ENCODE measurements at places on chromosomes 1 and 21.

GRCh38 chr1:108557296-108557695 is 2.6 kb upstream of the EEIG2 start:
- no peak for DNase-seq

DNA sequence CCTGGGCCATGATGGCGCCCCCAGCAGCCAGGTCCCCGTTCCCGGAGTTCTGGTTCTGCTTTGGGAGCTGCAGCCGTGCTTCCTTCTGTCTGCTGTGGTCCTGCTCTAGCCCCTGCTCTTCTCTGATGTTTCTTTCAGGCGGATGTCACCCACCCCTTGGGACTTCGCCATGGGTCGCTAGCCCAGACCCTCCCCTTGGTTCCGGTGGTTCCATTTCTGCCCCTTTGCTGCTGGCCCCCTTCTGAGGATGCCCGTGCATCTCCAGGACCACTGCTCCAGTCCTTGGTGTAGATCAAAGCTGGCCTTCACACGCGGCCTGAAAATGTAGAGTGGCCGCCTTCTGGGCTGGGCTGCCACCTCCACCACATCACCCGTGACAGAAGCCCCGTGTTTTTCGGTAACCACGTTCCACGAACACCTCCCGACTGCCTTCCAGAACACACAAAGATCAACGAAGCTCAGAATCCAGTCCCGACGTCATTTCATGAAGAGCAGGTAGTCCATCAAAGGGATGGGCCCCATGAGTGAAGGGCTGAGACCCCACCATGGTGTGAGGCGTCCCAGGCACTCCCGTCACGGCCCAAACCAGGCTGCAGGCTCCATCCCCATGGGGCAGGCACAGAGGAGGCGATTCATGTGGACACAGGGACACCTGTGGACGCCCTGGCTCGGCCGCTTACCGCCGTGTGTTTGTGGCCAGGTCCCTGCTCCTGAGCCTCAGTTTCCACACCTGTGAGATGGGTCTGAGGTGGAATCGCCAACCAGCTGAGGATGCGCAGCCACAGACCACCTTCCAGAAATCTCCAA is 24.4 kb downstream of the KRTAP10-1 start:
- no peak for DNase-seq

DNA sequence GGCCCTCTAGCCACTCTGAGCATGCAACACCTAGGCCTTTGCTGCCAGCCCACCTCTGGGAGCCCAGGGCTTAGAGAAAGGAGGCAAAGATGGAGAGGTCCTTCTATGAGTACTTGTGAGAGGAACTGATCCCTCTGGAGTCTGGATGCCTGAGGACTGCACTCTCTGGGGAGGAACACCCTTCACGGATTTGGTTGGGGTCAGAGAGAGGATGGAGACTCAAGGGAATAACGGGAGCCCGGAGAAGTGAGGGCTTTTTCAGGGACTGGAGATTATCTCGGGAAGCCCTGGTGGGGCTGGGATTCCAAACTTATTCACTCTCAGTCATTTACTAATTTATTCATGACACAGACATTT is 413 bp upstream of the C1orf232 start:
- DNase-seq = no peak

- no peak for DNase-seq
Observed at GRCh38 chr21:38897532-38898421, 92.0 kb downstream of the ETS2 start.

- no peak for DNase-seq
Observed at GRCh38 chr21:41593760-41594138, 85.8 kb upstream of the TMPRSS2 start.

- no peak for DNase-seq
Observed at GRCh38 chr1:174405219-174405618, 42.5 kb upstream of the GPR52 start.

GRCh38 chr1:41618066-41618825 is 133.8 kb upstream of the EDN2 start:
- DNase-seq = no peak

GRCh38 chr1:20220036-20220435 is 33.7 kb upstream of the PLA2G2C start:
- no peak for DNase-seq

GRCh38 chr1:222382171-222382570 is 165.7 kb downstream of the HHIPL2 start:
- no peak for DNase-seq

DNA sequence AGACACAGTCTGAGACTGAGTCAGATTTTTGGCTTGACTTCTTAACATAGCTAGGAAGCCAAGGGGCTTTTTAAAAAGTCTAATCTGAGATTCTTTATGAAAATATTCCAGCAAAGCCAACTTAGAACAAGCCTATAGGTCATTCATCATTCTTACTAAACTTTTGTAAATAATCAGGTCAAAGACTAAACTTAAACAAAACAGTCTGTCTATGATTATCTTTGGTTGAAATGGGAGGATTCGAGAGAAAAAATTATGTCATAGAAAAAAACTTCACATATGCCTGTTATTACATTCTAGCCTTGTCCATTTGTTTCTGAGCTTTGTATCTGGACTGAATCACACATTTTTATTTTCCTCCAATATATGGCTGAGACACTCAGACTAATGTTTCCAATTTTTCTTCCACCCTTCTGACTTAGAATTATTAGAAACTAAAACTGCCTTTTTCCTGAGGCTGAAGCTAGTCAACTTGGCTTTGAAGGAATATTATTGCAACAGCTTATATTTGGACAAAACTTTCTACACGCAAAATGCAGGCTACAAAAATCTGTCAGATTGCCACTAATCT is 83.3 kb downstream of the ETS2 start:
- DNase-seq = no peak

DNA sequence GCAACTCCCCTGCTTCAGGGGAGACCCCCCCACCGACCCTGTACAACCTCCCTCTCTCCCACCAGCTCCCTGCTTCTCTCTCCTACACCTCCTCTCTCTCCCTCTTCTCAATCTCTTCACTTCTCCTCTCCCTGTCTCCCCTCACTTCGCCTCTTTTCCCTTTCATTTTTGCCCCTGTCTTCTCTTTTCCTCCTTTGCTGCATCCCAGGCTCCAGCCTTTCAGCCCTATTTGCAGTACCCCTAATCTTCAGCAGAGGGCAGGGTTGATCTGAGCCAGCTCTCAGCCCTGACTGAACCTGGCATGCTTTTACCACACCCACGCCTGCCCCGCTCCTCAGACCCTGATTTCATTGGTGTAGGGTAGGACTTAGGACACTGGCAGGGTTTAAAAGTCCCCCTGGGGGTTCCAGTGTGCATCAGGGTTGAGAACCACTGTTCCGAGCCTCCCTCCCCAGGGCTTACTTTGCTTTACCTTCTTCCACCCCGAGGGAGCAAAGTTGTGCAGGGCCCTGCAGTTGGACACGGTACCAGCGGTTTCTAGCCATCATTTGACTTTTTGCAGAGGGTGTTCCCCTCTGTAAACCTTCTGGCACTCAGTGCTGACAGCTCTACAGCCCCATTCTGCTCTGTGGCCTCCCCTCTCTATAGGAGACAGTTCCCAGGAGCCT is 67.3 kb upstream of the CNTN2 start:
- peak; percentile 24 for DNase-seq

DNA sequence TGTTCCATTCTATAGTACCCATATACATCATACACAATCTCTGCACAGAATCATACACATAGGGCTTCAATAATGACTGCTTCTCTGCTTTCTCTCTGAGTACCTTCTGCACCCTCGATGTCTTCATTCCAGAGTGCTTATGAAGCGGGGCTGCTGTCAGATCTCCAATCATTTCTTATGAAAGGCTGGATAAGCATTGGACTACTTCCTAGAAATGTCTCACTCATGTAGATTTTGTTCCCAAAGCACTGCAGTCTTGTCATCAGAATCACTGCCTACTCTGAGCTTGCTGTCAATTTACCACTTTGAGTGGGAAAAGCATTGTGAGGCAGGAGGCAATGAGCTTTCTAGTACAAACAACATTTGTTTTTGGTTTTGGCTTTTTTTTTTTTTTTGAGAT is 179.0 kb downstream of the SLC35F3 start:
- no peak for DNase-seq

GRCh38 chr1:212346601-212347000 is 61.4 kb downstream of the PPP2R5A start:
- no peak for DNase-seq

DNA sequence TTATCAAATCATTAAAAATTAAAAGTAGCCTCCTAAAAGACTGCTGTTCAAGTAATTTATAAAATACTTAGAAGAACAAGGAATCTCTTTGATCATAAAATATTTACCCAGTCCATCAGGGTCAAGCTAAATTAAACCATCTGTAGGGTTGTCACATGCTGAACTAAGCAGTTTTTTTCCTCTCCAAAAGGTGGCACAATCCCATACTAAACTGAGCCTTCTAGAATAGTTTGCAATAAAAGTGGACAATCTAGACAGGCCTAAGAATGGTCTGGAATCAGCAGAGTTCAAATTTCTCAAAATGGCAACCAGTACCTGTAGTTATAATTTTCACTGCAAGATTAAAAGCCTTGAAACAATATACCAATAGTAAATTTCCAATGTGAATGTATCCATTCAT is 194.8 kb downstream of the EIF4G3 start:
- DNase-seq = no peak

GRCh38 chr21:29077651-29078090 is 4.2 kb upstream of the CCT8 start:
- no peak for DNase-seq

DNA sequence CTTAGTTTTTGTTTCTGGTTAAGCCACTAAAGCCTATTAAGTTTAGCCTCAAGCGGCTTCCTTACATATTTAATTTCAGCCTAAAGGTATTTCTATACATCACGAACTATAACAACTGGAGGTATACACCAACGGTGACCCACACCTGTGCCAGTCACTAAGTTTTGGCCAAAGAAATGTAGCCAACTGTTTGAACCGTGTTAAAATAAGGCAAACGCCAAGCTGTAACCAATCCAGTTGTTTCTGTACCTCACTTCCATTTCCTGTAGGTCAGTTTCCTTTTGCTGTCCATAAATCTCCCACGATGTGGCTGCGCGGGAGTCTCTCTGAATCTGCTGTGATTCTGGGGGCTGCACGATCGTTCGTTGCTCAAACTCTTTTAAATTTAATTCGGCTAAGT is 5.6 kb upstream of the ERO1B start:
- DNase-seq = no peak

DNA sequence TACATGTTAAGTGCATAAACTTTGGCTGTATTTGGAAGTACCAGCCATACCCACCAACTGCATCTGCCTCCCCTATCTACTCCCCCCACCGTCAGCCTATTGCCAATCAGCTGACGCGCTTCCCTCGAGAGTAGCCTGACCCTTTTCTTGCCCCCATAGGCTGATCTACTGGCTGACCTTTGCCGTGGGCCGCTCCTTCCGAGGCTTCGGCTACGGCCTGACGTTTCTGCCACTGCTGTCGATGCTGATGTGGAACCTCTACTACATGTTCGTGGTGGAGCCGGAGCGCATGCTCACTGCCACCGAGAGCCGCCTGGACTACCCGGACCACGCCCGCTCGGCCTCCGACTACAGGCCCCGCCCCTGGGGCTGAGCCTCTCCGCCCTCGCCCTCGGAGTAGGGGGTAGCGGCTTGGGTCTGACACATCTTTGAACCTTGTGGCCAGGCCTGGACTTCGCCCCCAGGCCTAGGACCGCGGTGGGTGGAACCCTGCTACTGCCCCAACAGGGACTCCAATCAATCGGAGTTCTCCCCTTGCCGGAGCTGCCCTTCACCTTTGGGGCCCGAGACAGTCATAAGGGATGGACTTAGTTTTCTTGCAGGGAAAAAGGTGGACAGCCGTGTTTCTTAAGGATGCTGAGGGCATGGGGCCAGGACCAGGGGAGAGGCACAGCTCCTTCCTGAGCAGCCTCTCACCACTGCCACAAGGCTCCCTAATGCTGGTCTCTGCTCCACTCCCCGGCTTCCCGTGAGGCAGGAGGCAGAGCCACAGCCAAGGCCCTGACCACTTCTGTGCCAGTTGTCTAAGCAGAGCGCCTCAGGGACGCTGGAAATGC is 4.0 kb downstream of the GLMP start:
- no peak for DNase-seq

DNA sequence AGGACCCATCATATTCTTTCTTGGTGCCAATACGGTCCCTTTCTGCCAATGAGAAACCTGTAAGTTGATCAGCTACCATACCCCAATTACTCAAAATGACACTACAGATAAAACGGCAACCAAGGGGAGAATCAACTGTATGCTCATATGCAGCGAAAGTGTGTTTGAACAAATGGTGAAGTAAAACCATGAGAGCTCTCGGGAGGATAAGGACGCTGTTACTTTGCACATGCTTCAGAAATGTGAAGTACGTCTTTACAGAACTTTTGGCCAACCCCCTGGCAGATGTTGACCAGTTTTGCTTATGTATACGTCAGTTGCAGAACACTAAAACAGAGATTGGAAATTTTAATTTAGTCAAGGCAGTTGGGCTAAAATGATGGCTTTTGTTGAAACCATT is 79.6 kb downstream of the PROX1 start:
- DNase-seq = peak; percentile 99

DNA sequence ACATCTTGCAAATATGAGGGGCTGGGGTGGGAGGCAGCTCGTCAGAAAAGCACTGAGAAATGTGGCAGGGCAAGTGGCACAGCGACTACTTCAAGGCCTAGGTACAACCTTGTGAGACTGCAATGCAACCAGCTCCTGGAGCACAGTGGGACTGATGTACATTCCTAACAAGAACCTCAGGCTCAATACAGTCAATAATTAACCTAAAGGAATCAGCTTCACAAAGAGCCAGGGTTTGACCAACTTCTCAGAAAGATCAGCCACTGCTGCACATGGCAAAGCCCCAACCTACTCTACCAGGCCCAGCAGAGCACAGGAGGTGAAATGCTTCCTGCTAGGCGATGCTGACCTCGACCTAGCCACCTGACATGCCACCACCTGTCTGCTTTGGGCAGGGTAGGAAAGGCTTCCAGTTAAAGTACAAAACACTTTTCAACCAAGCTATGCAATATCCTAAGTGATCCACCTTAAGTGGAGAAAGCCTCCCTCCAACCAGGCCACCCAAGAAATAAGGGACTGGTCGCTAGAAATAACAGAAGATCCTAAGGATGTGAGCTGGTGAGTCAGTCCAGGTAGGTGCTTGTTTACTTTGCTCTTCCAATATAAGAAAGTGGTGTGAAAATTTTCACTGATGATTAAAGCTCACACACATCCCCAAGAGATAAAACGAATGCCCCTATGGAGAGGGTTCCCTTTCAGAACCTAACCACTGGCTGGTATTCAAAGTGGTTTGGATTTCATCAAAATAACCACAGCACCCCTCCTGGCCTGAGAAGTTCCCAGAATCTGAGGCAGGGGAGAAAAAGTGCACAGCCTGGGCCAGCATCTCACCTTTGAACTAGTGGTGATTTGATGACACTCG is 2.1 kb downstream of the RIPK4 start:
- DNase-seq = no peak
